ENCODE measurements at places on chromosomes 1 and 21.
A peak's percentile ranks its signal among the peaks of the same experiment; 100 is the strongest.

DNA sequence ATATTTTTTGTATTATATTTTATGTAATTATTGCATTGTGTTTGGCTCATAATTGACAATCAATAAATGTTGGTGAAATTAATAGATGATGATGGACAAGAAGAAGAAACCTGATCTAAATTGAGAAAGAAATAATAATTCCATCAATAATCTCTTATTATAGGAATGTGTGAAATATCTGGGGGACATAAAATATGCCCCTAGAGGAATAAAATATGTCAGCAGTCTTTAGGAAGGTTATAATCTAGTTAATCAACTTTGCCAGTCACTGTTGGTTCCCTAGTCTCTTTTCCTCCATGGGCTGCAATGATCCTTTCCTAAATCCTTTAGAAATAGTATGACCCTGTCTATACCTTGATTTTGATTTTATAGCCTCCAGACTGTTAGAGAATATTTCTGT, 549.7 kb upstream of the ADGRL4 start:
- DNase-seq = no peak

DNA sequence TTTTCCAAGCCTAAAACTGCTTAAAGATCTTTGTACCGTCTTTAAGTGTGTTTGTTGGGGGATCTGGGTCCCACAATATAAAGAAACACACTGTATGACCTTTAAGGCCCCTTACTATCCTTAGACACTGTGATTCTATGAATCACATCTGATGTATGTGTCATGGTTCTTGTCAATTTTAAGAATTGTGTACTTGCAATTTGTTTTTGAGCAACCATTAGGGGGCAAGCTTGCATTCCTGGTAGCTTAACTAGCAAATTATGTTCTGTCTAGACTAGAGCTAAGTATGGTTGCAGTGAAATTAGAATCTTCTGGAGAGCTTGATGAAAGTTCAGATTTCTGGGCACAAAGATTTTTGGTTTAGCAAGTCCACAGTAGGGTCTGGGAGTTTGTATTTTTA, 219.5 kb downstream of the TPR start:
- peak; percentile 87 for DNase-seq

- no peak for DNase-seq
These were observed 102.4 kb upstream of the PKN2 start for GRCh38 chr1:88581703-88582102.

- DNase-seq = no peak
These were observed 390 bp upstream of the S100A9 start for GRCh38 chr1:153357076-153357852.

DNA sequence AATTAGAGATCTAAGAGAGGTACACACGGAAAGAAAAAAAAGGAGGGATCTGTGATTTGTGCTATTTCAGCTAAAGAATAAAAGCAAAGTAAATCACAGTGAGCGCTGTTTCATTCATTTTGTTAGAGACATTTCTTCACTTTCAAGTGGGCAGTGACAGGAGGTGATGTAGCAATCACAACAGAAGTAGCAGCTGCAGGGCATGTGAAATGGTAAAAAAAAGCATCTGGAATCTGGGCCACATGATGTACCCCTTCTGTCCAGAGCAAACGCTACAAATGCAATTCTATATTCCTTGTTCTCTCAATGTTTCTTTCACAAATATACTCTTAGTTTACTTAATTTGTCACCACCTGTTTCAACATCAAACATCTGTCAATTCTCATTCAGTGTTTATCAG, 786.5 kb downstream of the LRRIQ3 start:
- no peak for DNase-seq

GRCh38 chr1:220315070-220315839, 43.0 kb upstream of the RAB3GAP2 start:
- DNase-seq = no peak

GRCh38 chr1:78229344-78229743, 183.6 kb downstream of the GIPC2 start:
- peak; percentile 46 for DNase-seq

- DNase-seq = no peak
These were observed 12.3 kb downstream of the AHDC1 start for GRCh38 chr1:27591622-27592021.

Measured in fibroblast of skin of back (primary cell).